ENCODE measurements at places on chromosomes 4 and X.

DNA sequence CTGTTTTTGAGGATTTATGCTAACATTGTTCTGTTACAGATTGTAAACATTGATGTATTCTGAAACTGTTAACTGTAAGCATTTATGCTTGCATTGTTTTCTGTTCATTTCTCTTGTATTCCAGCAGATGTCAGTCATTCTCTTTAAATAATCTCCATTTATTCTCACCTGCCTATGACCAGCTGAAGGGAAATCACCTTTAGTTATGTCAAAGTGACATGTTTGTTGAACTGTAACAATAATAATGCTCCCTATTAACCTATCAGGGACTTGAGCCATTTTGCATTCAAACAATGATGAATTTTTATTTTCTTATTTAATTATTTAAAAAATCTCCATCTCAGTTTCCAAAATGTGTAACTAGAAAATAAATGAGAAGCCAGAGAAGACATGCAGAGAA lies 58.0 kb downstream of the SPCS3 start:
- no peak for DNase-seq

DNA sequence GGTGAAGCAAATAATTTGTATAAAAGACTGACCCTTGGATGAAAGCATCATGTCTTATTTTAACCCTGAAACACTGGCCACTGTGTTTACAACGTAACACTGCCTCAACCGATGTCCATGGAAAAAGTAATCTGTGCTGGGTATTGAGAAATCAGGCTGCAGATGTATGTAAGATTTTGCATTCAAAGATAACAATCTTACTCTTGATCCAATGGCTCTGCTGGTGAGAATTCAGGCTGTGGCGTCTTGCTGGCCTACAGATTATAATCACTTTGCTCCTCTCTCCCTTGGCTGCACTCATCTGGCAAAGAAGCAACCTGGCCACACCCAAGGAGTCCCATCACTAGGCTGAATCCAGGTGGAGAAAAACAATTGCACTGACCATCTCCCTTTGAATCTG lies 7.5 kb downstream of the ADGRA3 start:
- DNase-seq = no peak

- DNase-seq = no peak
Measured at GRCh38 chr4:155077452-155078229, 130.8 kb upstream of the NPY2R start.

DNA sequence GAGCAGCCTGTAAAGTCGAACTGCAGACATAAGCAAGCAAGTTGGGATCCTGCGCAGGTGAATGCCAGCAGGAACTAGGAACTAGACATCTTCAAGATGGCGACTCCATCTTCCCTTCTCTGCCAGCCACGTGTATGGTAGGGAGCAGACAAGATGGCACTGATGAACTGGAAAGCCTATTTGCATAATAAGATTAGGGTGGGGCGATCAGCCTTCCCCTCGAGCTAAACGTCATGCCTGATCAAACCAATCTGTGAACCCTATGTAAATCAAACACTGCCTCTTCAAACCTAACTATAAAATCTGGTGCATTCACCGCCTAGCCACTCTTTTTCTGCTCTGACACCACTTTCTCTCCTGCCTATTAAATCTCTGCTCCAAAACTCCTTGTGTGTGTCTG lies 28.1 kb upstream of the LGI2 start:
- DNase-seq = no peak

Measured in effector CD8-positive, alpha-beta T cell (primary cell).